ENCODE measurements at places on chromosomes 5 and 9.

DNA sequence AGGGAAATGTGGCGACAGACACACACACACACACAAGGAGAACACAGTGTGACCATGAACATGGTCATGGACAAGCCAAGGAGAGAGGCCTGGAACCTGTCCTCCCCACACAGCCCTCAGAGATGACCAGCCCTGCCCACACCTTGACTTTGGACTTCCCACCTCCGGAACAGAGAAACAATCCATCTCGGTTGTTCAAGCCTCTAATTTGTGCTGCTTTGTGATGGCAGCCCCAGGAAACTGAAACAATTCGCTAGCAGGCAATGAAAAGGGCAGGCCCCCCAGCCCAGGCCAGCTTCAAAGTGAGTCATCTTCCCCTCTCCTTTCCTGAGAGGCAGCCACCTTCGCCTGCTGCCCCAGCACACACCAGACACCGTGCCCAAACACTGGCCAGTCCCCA is 47.7 kb downstream of the NSUN2 start:
- DNase-seq = no peak

DNA sequence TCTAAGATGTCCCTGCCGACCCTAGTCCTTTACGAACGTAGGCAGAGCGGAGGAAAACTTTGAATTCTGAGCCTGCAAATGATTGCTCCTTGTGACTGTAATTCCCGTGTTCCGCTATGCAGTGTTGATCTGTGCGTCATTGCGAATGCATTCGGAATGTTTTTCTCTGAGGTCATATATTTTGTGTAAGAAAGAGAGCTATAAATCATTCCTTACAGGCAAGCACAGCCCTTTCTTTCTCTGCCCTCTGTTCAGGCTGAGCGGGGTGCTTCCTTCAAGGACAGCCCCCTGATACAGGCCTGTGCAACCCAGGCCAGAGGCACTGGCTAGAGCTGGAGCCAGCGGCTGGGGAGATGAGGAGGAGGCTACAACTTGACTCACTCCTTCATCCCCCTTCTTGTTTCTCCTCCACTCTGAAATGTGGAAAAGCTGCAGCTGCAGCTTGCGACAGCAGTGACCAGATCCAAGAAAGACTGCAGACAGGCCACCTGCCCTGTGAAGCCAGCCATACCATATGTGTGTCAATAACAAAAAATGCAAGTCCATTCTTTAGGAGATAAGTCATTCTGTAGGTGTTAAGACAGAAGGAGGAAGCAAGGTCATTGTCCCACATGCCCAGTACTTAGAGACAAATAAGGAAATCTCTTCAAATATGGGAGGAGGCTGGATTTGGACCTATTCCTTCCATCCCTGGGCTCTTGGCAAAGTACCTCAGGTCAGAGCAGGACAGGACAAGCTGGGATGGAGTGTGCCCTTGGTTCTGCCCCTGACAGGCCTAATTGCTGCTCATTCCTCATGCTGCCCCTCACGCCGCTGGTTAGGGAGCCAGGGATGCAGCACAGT is 345.7 kb upstream of the WWC1 start:
- peak; percentile 95 for DNase-seq

DNA sequence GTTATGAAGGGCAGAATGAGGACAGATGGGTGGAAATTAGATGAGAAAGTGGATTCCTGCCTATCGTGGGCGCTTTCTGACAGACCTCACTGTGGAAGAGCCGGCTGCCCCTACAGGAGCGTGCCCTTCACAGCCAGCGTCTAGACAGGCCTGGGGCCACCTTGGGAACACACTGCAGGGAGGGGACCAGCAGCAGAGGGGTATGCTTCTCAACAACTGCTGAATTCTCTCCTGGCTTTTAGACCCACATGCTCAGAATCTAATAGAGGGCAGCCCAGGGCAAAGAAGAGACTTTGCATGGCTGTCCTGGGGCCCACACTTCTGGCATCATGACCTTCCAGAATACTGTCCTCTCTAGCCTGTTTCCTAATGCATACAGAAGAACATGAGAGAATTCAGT is 2.1 kb upstream of the SEMA4D start:
- DNase-seq = no peak

DNA sequence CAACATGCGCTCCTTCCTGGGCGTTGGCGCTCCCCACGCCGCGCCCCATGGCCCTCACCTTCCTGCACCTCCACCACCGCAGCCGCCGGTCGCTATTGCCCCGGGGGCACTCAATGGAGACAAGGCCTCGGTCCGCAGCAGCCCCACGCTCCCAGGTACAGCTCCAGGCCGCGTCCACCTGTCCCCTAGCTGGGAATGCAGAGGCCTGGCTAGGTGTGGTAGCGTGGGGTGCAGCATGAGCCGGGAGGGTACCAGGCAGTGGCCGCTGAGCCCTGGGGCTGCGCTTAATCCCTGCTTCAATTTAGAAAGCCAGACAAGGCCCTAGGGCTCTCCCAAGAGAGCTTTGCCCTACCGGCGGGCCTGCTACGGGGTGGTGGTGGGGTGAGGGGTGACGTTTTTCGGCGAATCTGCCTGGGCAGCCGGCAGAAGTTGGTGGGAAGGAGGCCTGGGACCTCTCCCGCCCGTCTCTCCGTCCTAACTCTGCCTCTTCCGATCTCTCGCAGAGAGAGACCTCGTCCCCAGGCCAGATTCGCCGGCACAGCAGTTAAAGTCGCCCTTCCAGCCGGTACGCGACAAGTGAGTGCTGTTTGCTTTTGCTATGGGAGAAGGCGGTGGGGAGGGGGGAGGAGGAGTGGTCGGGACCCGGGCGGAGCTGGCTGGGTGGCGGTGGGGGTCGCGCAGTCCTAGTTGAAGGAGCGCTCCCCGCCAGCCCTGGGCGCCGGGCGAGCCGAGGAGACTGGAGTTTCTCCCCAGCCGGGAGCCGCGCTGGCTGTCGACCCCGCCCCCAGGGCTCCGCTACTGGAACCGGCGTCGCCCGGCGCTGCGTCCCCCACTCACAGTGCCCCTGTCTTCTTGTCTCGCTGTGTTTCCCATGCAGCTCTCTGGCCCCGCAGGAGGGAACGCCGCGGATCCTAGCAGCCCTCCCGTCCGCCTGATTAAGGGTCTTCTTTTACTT is 4.8 kb downstream of the IRX1 start:
- DNase-seq = no peak

- DNase-seq = no peak
Observed at GRCh38 chr9:96345551-96345950, 38.0 kb downstream of the SLC35D2 start.

GRCh38 chr9:131318231-131319085 is 28.9 kb downstream of the PLPP7 start:
- no peak for DNase-seq

GRCh38 chr9:135887585-135888050 is 19.7 kb downstream of the CAMSAP1 start:
- DNase-seq = no peak

GRCh38 chr9:115922444-115922843 is 231.1 kb upstream of the PAPPA start:
- no peak for DNase-seq

- no peak for DNase-seq
Observed at GRCh38 chr5:157719245-157719644, 12.0 kb upstream of the THG1L start.

DNA sequence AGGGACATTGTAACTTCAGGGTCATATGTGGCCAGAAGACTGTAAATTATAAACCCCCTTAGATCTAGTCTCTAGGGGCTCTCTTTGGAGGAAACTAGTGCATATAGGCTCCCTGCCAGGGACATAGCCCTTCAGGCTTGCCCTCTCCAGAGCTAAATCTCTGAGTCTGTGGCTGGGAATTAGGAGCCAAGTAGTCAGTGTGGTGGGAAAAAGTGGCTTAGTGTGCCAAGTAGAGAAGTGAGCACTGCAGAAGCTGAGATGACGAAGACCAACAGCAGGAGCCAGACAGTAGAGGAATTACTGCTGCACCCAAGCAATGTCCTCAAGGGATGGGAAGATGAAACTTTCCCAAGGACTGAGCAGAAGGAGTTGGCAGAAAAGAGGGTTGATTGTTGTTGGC is 71.2 kb downstream of the CWC27 start:
- DNase-seq = no peak

GRCh38 chr5:32107291-32107690 is 66.8 kb downstream of the GOLPH3 start:
- DNase-seq = no peak

DNA sequence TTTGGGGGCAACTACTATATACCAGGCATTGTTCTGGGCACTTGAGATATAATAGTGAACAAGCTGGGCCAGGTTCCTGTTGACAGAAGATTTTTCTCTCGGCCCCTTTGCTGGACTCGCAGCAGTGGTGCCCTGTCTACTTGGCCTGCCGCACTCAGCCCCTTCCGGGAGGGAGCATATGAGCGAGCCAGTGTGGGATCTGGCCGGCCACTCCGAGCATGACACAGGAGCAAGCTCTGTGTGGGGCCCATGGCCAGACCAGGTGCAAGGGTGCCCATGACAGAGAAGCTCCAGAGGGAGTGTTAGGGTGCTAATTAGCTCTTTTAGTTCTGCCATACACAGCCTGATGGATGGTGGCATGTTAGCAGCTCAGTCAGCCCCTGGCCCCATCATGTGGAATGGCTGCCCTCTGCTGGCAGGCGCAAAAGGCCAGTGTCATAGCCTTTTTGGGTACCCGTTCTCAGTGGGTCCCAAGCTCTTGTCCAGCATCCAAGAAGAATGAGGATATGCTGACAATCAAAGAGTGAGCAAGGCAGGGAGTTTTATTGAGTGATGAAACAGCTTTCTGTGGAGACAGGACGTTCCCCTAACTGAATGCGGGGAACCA is 9.3 kb upstream of the KIF4B start:
- no peak for DNase-seq

GRCh38 chr9:81207651-81208050 is 481.7 kb downstream of the TLE1 start:
- DNase-seq = no peak

GRCh38 chr9:128819716-128820664 is 1.7 kb downstream of the ENDOG start:
- DNase-seq = peak; percentile 2

DNA sequence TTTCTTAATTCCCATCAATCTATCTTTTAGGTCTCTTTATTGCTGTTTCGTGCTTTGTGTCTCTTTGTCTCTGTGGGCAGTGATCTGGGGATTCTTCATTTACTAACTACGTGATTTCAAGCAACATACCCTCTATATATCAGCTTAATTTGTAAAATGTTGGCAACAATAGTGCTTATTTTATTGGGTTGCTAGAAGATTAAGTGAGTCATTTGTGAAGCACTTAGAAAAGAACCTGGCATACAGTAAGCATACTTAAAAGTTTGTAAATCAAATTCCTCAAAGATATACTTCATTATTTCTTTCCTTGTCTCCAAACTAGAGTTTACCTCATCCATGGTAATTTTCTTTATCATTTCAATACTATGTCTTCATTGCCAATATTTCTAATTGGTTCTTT is 669.7 kb downstream of the MAT2B start:
- no peak for DNase-seq

GRCh38 chr5:90201923-90202322 is 207.6 kb downstream of the CETN3 start:
- peak; percentile 15 for DNase-seq

DNA sequence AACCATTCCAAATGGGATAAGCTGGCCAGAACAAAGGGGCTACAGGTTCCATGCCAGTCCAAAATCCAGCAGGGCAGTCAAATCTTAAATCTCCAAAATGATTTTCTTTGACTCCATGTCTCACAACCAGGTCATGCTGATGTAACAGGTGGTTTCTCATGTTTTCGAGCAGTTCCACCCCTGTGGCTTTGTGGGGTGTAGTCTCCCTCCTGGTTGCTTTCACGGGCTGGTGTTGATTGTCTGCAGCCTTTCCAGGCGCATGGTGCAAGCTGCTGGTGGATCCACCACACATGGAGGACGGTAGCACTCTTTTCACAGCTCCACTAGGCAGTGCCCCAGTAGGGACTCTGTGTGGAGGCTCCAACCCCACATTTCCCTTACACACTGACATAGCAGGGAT is 425.5 kb upstream of the FTMT start:
- no peak for DNase-seq

GRCh38 chr9:111427186-111427585 is 57.0 kb downstream of the ECPAS start:
- DNase-seq = peak; percentile 9

- DNase-seq = no peak
Observed at GRCh38 chr9:97740848-97741821, 44.0 kb upstream of the XPA start.

- DNase-seq = no peak
Observed at GRCh38 chr9:115543511-115543910, 425.6 kb upstream of the TNC start.

GRCh38 chr9:89592963-89593726 is 11.7 kb upstream of the GADD45G start:
- no peak for DNase-seq

- DNase-seq = no peak
Observed at GRCh38 chr9:122227575-122227900, 1.2 kb downstream of the LHX6 start.

DNA sequence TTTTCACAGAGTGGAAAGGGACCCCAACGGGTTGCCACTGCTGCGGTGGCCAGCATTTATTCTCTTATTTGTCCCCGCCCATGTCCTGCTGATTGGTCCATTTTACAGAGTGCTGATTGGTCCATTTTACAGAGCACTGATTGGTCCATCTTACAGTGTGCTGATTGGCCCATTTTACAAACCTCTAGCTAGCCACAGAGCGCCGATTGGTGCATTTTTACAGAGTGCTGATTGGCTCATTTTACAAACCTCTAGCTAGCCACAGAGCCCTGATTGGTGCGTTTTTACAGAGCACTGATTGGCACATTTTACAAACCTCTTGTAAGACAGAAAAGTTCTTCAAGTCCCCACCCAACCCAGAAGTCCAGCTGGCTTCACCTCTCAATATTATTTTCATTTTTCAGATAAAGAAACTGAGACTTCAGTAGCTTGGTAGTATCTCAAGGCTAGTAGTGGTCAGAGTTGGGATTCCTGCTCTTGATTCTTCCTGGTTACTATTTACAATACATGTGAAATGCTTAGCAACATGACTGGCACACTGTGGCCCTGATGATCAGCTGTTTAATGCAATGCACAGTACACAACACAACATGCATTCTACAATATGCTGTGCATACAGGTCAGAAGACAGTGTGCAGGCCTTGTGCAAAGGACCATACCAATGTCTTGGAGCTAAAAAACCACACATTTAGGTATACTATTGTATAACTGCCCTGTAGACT is 63.6 kb upstream of the BOD1 start:
- DNase-seq = no peak

GRCh38 chr9:114624677-114625076 is 13.6 kb downstream of the TMEM268 start:
- DNase-seq = no peak

- no peak for DNase-seq
Observed at GRCh38 chr5:109653042-109653441, 36.7 kb upstream of the MAN2A1 start.
